ENCODE measurements at places on chromosomes 3 and 15.

DNA sequence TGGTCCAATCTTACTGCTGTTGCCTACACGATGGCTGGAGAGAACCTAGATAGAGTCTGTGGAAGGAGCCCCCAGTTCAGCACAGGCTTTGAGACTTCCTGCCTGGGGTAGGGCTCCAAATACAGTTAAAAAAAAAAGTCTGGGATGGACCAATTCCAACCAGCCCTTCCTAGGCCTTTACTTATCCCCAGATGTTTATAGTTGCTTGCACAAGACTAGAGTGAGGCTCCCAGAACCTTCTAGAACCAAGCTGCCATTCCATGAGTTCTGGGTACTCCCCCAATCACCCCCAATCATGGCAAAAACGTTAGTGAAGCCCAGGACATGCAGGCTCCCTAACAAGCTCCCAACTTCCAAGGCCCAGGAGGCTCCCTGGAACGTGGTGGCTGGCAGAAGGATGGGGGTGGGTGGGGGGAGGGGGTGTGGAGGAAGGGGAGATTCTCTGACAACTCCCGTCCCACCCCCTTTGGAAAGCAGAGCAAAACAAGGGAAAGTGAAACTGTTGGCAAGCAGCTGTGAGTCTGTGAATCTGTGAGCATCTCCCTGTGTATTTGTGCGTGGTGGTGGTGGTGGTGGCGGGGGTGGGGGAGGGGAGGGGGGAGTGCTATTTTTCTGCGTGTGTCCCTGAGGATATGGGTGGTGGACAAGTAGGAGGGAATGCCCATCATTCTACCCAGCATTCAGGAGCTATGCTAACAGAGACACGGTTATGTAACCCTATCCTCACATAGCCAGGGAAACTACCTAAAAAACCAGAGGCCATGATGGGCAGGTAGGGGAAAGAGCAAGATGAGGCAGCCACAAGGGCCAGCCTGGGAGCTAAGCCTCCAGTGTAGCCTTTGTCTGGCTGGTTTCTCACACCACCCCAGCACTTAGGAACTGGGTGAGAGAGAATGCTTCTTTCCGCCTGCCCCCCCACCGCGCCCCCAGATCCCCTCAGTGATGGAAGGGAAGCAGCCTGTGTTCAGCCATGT, 2.0 kb downstream of the MST1R start:
- no peak for DNase-seq

GRCh38 chr3:50708620-50709019, 33.9 kb downstream of the DOCK3 start:
- no peak for DNase-seq

DNA sequence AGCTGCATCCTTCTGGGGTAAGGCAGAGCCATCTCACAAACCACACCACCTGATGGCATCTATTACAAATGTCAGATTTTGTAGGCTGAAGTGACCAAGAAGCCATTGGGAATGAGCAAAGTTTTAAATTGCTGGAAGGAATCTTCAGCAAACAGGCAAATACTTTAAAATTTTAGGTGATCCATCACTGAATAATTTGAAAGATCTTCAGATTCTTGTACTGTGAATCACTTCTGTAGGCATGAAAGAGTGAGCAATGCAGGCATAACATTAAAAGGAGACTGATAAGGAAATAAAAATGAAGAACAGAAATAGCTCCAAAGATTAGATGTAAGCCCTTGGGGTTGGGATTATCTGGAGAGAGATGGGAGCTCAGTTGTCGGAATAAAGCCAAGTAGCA, 36.0 kb upstream of the ALDH1L1 start:
- no peak for DNase-seq

GRCh38 chr3:29582273-29582672, 301.4 kb downstream of the RBMS3 start:
- DNase-seq = no peak

DNA sequence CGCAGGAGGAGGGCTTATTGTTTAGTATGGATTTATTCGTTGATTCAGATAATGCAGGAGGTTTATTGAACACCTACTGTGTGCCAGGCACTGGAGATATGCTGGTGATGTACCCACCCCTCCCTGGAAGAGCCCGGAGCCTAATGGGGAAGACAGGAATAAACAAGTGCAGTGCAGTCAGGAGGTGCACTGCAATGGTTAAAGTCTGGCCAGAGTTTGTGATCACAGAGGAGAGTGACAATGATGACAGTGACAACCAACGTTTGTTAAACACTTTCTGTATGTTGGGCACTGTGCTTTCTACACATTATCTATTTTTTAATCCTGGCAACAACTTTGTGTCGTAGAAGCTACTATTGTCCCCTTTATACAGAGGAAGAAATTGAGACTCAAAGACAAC, 70.4 kb downstream of the THSD4 start:
- DNase-seq = no peak

Data from sigmoid colon (tissue), 7 donors.